ENCODE measurements at places on chromosomes 1 and 21. TPM values are rescaled to one million over a fixed set of nuclear protein-coding genes. Genes with fewer than 3 reads are reported as not detected.
A peak's percentile ranks its signal among the peaks of the same experiment; 100 is the strongest.

DNA sequence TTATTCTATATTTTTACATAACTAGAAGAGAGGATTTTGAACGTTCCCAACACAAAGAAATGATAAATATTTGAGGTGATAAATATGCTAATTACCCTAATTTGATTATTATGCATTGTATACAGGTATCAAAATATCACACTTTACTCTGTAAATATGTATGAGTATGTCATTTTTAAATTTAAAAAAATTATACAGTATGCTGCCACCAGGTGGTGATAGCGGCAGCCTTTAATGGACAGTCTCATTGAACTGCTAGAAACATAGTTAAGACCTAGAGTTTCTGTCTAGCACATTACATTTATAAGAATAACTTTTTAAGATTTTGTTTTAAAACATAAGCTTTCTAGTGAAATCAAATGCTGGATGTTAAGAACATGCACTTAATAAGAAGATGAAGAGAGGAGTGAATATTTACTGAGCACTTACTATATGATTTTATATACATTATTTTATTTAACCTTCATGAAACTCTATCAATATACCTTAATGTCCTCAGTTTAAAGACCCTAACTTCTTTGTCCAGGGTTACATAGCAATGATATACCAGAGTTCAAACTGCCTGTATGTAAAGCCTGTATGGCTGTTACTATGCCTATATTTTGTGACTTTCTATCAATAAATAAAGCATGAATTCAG lies 207.1 kb downstream of the NUF2 start:
- no peak for DNase-seq

ACP6 gene
- total RNA-seq: 10.1 TPM

- DNase-seq: no peak
Observed at GRCh38 chr1:94792473-94793295, 27.5 kb upstream of the SLC44A3 start.

GRCh38 chr1:222995236-222995580 lies 147.8 kb downstream of the TLR5 start:
- no peak for DNase-seq

DNA sequence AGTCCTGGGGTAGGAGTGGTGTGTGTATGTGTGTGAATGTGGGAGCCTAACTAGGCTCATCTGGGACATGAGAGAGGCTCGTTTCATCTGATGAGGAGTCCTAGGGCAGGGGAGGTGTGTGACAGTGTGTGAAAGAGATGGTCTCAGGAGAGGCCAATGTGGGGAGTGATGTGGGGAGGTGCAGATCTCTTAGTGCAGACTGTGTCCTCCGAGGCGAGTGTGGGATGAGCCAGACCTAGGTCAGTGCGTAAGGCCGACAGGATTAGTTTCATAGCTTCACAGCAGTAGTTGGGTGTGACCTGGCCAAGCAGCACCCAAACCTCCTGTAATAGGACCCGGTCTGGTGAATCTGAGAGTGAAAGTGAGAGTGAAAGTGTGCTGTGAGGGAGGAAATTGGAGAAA lies 94.7 kb downstream of the LIPI start:
- DNase-seq: no peak

DNA sequence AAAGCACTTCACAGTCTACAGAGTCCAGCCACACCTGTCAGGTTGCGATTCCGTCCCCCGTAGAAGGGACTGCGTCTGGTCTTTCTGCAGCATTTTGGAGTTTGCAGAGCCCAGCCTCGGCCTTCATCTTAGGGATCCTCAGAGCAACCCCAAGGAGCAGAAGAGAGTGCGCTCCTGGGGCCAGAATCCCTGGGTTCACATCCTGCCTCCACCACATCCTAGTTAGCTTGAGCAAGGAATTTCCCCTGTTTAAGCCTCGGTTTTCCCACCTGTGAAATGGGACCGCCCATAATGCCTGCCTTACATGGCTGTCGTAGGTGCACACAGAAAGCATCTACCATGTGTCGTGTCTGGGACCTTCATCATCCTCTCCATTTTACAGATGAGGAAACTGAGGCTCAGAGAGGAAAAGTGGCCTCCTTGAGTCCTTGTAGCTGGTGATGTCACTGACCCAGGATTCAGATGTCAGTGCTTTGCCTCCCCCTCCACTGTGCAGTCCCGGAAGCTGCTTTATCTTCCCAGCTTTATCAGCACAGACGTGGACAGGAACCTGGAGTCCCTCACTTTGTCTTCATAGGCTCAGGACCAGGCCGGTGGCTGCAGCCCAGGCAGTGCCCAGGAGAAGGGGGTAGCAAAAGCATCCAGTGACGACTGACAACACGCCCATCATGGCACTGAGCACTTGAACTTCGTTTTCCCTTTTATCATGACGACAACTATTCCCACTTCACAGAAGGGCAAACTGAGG lies 438.5 kb downstream of the MATN1 start:
- no peak for DNase-seq

DNA sequence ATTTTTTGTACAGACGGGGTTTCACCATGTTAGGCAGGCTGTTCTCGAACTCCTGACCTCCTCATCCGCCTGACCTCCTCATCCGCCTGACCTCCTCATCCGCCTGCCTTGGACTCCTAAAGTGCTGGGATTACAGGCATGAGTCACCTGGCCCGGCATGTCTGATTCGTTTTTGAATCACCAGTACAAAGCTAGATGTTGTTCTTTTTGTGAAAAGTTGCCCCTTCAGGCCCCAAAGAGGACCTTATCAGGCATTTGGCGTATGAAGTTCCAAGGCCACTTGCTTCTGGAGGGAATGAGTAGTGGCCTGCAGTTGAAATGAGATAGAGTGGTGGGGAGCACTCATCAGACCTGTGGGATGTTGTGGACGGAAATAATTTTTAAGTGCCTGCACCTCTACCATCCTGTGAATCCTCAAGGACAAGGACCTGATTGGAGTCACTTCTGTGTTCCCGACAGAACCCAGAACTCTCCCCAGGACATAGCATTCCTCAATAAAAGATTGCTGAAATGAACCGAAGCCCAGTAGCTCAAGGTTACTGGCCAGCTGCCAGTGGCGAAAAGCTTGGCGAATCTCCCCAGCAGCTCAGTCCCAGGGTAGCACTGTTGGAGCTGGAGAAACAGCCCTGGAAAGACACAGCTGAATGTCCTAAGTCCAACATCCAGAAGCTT lies 50.1 kb downstream of the NDUFS5 start:
- no peak for DNase-seq

- no peak for DNase-seq
Observed at GRCh38 chr1:18008081-18008480, 99.5 kb upstream of the IGSF21 start.

DNA sequence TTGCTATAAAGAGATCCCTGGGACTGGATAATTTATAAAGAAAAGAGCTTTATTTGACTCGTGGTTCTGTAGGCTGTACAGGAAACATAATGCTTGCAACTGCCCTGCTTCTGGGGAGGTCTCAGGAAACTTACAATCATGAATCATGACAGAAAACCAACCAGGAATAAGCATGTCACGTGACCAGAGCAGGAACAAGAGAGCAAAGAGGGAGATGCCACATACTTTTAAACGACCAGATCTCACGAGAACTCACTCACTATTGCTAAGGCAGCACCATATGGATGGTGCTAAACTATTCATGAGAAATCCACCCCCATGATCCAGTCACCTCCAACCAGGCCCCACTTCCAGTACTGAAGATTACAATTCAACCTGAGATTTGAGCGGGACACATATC lies 49.8 kb upstream of the RCC1 start:
- no peak for DNase-seq

DNA sequence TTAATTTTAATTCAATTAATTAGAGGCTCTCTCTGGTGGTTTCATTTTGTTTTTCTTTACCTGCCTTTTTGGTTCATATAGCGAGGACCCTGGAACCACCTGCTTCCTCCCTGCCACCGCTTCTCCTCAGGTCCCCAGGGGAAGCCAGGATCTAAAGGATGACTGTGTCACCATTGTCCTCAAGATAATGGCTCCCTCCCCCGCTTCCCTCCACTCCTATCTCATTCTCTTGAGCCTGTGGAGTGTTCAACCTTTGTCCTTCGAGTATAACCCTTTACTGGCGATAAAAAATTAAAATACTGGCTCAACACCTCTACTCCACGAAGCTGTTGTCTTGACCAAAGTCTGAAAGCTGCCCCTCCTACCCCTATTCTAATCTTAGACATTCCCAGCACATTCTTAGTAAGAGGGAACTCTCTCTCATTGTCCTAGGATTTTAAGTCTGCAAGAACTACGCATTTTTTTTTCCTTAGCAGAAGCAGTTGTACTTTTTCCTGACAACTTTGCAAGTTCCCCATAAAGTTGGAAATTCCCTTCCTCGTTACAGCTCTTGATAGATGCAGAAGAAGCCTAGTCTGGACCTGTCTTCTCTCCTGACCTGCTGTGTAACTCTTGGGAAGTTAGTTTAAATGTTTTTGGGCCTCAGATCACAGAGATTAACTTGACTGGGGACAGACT lies 12.6 kb upstream of the MAPKAPK2 start:
- DNase-seq: no peak

GRCh38 chr1:157163273-157164127 lies 25.3 kb upstream of the ETV3 start:
- no peak for DNase-seq

GRCh38 chr1:202081992-202082391 lies 40.7 kb upstream of the GPR37L1 start:
- no peak for DNase-seq

DNA sequence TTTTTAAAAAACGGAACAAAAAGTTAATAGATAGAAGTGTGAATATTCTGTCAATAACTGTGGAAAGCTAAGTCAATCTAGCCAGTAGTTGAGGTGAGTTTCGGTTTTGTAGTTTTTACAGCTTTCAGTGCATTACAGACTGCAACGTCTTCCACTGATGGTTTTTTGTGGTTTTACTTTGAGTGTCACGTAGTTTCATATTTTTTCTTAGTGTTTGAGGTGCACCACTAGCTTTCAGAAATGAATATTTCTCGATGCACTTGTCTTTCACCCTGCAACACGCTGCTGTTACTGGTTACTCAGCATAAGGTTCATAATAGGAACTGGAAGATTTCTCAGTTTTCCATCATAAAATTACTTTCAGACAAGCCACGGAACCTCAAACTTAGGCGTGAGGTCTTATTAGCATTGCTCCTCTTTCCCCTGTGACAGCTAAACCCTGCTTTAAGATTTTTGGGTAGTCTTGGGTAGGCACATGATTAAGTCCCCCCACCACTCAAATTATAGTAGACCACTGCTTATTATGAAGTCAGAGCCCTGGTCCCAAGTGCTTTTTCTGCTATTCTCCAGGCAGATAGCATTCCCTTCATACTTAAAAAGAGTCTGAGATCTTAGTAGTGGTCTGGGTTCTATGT lies 1412.7 kb downstream of the KCNT2 start:
- DNase-seq: no peak

SV2A gene
- total RNA-seq: 13.2 TPM

BLACAT1 gene
- total RNA-seq: 2.0 TPM

DNA sequence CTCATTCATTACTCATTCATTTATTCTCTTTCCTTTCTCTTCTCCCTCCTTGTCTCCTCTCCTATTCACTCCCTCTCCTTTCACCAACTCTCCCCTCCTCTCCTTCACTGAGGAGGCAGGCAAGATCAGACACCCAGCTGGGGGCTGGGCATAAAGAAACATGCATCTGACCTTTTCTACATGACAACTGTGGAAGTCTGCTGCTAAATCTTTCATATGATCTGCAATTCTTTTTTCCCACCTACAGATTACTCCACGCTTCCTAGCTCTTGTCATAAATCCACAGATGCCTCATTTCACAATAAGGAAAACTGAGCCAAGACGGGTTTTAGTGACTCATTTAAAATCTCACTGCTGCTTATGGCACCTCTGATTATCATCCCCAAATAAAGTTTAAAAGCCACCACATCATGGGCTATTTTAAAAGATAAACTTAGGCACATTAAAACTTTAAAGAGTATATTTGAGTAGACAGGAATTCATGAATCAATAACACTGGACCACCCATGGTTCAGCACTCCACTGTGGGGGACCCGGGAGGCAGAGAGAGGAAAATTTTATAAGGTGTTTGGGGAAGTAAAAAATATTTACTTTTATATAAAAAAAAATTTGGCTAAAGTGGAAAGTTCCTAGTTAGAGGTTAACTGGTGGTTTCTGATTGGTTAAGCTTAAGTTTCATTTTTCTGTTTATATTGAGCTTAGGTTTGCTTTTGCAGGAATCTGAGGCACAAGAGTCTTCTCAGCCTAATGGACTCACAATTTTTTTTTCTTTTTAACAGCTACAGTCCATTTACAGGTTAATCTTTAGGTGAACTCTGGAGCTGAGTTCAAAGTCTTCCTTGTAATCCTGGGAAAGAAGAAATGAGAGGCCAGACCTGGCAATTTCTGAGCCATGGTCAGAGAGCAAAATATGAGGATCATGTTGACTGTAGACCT lies 55.8 kb upstream of the DNAH14 start:
- DNase-seq: no peak

RNF186 gene
- not detected for total RNA-seq

DNA sequence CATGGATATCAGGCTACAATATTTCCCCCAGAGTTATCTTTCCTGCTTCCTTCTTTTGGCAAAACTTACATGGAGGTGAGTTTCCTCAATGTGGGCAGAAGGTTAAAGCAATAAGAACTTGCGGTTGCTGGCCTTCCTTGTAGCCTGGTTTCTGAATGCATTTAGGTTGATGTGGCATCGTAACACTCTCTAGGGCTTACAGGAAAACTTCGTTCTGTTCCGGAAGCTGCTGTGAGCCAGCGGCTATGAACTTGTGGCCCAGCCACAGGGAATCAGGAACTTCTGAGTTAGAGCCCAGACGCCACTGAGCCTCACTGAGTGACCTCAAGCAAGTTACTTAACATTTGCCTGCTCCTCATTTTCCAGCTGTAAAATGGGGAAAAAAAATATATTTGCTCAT lies 623.4 kb upstream of the ADAMTS5 start:
- DNase-seq: no peak

GRCh38 chr1:172917972-172918371 lies 132.8 kb downstream of the TNFSF18 start:
- peak; percentile 85 for DNase-seq

- no peak for DNase-seq
Observed at GRCh38 chr1:180507795-180508724, 5.7 kb upstream of the ACBD6 start.

LAMC2 gene
- 1,184 TPM for total RNA-seq

DNA sequence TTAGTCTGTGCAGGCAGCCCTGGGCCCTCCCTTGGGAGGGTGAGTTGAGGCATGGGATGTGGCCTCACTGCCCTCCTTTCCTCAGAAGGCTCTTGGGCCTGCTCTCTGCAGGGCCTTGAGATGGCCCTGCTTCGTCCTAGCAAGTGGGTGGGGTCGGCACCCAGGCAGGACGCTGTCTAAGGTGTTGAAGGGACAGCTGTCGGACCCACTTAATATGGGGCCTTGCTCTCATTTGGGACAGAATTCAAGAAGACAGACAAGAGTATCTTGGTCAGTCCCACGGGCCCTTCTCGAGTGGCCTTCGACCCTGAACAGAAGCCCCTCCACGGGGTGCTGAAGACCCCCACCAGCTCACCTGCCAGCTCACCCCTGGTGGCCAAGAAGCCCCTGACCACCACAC lies 26.0 kb upstream of the PDXK start:
- no peak for DNase-seq

TSPEAR gene
- not detected for total RNA-seq

DNA sequence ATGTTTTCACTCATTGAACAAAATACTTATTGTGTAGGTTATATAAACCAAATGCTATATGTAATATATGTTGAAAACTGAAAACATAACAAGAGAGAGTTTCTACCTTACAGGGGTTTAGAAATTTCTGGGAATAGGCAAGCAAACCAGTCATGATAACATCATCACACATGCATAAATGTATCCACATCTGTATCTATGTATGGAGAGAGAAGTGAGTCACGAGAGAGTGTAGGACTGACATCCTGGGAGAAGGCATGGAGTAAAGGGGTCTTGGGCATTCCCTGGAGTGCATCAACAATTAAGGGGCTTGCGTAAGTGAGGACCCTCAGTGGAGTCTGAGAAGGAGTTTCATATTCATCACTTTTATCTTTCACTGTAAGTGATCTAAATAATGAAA lies 65.5 kb downstream of the PCNX2 start:
- DNase-seq: no peak

NBPF19 gene
- total RNA-seq: 17.5 TPM
